ENCODE measurements at places on chromosomes 13 and 19.

- DNase-seq = no peak
These were observed 208.5 kb downstream of the TSHZ3 start for GRCh38 chr19:31140717-31141116.

GRCh38 chr13:113086031-113086750 is 19.4 kb upstream of the F7 start:
- no peak for DNase-seq

DNA sequence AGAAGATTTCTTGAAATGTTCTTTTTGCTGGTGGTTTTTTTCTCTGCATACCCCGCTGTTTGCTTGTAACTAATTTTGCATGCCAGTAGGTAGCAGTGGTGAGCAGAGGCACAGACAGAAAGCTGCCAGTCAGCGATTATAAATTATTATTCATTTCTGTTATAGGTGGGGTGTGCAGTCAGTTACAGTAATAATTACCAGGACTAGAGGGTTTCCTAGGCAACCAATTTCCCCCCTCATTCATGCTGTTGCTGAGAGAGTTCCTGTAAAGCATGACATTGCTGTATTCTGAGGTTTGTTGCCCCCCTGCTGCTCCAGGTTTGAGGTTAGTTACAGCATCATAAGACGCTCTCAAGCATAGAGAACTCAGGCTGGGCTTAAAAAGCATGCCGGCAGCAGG is 104.5 kb downstream of the URI1 start:
- DNase-seq = no peak

DNA sequence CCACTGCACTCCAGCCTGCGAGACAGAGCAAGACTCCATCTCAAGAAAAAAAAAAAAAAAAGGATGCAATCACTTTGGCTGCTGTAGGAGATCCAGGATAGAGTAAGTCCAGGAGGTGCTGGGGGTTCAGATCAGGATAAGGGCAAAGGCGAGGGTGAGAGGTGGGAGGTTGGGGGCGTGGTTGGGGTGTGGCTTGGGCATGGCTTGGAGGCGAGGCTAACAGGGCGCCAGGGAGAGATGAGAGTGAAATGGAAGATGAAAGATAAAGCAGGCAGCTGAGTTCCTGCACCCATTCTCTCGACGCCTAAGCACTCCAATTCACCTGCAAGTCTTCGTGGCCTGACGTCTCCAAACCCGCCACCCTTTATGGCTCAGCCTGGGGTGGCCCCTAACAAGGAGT is 25.0 kb upstream of the ZNRF4 start:
- no peak for DNase-seq

DNA sequence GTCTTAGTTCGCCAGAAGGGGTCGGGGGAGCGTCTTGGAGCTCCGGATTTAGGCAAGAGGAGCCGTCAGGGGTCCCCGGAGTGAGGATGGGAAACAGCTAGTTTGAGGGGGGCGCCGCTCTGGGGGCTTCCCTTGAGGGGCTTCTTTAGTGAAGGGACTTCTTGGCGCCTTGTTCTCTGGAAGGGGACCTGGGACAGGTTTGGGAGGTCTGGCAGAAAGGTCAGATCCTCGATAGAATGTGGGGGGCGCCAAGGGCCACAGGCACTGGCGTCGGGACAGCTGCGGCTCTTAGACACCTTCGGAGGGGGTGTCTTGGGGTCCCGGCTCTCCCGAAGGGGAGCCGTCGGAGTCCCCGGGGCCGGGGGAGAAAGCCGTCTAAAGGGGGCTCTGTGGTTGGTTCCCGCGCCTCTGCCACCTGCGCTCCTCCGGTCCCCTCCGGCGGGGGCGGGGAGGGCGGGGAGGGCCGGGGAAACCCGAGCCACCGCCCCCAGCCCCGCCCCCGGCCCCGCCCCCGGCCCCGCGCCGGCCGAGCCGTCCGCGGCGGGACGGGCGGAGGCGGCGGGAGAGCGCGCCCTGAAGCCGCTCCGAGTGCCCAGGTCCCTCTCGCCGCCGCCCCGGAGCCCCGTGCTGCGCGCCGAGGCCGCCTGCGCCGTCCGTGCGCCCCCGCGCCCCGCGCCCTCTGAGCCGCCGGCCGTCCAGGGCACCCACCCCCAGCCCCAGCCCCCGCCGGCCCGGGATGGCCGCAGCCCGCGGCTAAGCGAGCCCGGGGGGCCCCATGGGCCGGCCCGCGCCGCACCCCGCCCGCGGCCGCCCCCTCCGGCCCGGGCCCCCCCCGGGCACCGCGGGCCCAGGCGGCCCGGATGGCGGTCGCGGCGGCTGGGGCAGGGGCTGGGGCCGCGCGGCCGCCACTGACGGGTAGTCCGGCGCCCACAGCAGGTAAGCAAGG is at the start of gene NRTN:
Gene NRTN, plus strand, starts transcription at position 552 of the 946 bp plus-strand sequence. CDS start 19,099 bp downstream, outside the sequence.
- no peak for DNase-seq

DNA sequence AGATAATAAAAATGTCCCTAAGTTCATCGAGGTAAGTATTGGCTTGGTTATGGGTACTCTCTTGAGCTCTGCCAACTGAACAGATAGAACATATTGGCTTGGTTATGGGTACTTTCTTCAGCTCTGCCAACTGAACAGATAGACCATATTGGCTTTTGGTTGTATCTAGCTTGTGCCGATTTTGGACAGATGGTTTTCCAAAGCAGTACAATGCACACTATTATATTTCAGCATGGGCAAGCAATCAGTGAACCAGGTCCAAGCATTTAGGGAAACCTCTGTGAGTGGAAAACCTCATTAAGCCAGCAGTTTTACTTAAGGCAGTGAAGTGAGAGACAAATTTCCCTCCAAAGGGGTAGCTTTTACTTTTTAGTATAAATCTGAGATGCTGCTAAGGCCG is 1440.5 kb upstream of the SPRY2 start:
- no peak for DNase-seq

GRCh38 chr13:72295153-72295552 is 428.1 kb upstream of the DACH1 start:
- no peak for DNase-seq

DNA sequence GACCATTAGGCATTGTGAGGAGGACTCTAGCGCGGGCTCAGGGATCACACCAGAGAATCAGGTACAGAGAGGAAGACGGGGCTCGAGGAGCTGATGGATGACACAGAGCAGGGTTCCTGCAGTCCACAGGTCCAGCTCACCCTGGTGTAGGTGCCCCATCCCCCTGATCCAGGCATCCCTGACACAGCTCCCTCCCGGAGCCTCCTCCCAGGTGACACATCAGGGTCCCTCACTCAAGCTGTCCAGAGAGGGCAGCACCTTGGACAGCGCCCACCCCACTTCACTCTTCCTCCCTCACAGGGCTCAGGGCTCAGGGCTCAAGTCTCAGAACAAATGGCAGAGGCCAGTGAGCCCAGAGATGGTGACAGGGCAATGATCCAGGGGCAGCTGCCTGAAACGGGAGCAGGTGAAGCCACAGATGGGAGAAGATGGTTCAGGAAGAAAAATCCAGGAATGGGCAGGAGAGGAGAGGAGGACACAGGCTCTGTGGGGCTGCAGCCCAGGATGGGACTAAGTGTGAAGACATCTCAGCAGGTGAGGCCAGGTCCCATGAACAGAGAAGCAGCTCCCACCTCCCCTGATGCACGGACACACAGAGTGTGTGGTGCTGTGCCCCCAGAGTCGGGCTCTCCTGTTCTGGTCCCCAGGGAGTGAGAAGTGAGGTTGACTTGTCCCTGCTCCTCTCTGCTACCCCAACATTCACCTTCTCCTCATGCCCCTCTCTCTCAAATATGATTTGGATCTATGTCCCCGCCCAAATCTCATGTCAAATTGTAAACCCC is 2.8 kb upstream of the CEACAM5 start:
- DNase-seq = no peak

GRCh38 chr13:24110011-24110410 is 50.5 kb upstream of the SPATA13 start:
- no peak for DNase-seq

GRCh38 chr13:69948016-69948415 is 159.6 kb upstream of the ATXN8OS start:
- DNase-seq = no peak

DNA sequence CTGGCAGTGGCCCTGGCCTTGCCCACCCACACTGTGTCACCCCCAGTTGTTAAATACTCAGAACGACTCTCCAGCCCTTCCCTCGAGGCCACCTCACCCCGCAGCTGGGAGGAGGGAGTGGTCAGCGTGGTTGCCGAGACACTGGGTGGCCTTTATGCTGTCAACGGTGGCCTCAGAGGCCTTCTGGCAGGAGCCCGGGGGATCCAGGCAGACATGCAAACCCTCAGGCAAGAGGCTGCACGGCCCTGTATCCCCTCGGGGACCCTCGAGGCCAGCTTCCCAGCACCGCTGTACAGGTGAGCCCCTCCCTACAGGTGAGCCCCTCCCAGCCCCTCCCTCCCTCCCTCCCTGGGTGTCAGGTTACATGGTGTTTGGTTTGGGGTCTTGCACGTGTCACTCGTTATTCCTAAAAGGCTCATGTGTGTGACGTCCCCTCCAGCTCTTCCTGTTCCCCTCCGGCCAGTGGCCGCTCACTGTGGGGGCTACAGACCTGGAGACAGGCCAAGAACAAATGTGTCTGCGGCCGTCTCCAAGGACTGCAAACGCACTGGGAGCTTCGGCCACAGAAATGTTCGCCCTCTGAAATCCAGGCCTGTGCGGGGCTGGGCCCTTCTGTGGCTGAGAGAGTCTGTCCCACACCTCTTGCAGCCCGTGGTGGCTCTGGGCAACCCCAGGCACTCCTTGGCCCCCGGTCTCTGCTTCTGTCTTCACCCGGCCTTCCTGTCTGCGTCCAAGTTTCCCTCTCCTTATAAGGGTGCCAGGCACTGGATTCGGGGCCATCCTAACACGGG is at the start of gene TEKTIP1:
Gene TEKTIP1, plus strand, starts transcription at position 210 of the 791 bp plus-strand sequence. Its CDS starts 4 bp downstream, at position 214.
- DNase-seq = no peak

DNA sequence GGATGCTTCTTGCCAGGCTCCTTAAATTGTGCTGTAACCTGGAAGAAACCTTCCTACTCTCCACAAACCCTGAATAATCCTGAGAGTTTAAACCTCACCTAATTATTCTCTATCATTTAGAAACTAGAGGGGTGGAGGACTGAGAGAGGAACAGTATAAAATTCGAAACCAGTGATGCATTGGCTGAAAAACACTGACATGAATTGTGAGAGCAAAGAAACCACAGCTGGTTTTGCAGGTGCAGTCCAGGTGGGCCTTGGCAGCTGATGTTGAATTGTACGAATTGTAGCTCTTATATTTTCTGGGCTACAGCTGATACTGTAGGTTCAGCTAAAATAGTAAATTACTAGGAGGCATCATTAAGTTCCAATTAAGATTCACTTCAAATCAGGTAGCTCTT is 227.0 kb upstream of the SLITRK5 start:
- no peak for DNase-seq

- DNase-seq = no peak
These were observed 122.9 kb downstream of the OLFM4 start for GRCh38 chr13:53151336-53152056.

DNA sequence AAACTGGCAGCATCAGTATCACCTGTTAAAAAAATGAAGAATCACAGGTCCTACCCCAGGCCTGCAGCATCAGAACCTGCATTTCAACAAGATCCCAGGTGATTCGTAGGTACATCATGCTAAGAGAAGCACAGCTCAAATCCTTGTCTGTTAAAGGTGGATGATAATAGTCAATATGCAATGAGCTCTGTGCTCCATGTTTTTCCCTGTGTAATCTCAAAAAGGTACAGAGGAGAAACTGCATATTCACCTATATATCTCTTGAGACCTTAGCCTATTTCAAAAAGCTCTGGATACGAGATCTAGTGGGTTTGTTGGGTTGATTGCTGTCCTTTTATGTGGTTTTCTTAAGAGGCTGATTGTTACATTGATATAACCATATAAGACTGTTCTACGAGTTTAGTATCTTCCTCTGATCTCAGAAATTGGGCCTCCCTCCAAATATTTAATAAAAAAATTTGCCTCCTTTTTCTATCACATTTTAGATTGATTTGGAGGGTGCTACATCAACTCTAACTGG is 148.9 kb downstream of the DCT start:
- DNase-seq = no peak

DNA sequence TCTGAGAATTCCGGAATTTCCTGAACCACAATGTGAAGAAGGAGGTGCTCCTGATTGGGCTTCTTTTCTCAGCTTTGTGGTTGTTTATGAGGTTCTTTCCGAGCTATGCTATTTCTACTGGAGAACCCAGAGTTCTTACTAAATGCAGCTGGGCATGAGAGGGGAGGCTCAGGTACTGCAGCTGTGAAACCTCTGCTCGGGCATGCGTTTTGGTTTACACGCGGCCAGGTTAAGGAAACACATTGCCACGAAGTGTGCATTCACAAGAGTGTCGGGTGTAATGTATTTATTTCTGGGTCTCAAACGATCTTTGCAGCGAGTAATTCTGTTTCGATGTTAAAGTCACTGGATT is 661 bp upstream of the MIR17HG start:
- DNase-seq = no peak

DNA sequence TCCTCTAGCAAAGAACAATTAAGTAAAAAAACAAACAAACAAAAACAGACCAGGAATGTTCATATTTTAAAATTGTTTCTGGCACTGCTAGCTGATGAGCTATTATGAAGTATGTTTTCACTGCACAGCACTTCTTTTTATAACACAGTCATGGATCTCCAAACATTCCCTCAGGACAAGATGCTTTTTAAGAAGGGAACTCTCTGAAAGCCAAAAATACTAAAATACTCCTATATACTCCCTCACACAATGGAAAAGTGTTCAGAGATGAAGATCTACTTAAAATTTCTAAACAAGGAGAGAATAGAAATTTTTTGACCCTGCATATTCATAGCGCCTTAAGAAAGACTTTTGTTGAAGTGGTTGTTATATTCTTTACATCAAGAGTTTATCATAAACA is 926.8 kb downstream of the DIAPH3 start:
- no peak for DNase-seq

DNA sequence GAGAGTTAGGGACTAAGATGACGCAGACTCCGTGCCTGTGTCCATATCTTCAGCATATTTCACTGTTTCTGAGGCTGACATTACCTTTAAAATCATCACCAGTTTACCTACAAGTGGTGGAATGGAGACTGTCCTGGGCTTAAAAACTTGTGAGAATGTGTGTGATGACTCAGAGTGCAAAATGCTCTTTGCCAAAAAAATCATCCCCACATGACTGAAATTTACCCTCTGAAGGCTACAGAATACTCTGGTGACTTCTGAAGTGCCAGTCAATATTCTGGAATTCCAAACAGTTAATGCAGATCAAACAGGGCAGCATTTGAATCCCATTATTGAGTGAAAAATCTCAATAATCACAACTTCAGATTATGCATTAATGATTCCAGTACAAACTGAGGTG is 901.4 kb downstream of the EFNB2 start:
- DNase-seq = no peak

DNA sequence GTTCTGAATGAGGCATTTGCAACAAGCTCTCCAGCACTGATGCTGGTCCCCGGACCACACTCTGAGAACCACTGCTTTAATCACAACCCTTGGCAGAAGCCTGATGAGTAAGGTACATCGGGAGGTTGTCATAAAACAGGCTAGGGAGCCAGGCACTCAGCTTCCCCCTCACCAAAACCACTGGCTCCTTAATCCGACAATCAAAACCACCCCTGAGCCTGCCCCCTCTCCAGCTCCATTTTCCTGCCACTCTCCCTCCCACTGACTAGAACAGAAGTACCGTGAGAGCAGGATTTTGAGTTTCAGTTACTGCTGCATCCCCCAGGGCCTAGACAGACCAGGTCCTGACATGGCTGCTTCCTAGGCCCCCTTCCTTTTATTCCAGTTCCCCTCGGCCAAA is 7.2 kb downstream of the GSK3A start:
- DNase-seq = no peak
